ENCODE measurements at places on chromosomes 1 and 21.

DNA sequence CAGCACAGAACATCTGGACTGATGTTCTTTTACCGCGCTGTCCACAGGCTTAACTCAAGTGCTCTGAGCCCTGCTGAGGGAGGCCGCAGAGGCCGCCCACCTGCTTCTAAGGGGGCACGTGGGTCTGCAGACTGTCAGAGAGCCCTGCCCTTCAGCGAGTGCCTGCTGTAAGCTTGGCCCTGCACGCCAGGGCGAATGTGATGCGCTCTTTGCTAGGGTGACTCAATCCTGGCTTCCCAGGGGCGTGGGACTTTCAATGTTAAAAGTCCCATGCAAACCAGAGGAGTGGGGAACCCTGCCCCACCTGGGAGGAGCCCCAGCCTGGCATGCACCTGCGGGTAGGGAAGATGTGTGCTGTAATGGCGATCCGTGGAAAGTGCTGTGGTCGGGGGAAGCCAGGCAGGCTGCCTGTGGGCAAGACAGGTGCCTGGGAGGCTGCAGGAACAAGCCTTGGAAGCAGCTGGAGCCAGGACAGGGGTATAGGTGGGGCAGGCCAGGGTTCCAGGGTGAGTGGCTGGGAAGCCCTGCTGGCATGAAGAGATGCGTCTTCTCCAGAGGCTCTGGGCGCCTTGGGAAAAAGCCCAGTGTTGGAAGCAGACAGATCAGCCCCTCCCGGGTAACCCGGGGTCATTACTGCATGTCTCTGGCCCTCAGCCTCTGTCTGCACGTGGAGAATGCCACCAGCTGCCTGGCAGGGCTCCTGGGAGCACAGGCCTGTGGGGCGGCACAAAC is 594 bp upstream of the PANK4 start:
- no peak for DNase-seq

- no peak for DNase-seq
Measured at GRCh38 chr1:214740471-214740870, 137.5 kb downstream of the CENPF start.

DNA sequence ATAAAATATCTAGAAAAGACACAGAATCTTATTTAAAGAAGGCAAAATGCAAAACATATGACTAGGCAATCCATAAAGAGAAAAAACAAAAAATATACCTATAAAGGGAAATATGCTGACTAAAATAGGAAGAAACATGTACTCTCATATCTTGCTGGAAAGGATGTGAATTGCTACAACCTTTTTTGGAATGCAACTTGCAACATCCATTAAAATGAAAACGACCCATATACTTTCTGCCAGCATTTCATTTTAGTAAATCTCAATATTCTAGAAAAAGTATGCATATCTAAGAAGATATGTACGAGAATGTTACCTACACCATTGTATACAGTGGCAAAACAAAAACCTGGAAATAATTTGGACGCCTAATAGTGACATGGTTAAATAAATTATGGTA is 56.6 kb downstream of the EDEM3 start:
- no peak for DNase-seq

DNA sequence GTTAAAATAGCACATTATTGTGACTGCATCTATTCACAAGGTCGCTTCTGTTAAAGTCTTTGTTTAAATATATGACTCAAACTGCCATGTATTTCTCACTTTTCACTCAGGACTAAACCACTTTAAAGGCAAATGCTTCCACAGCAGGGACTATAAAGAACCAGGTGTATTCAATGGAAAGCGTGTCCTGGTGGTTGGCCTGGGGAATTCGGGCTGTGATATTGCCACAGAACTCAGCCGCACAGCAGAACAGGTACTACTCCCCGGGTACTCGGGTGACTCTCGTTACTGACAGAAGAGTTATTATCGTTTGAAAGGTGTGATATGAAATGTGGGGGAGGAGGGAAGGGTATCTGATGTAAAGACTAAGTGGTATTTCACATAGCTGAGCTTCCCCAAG is 17.3 kb downstream of the FMO3 start:
- DNase-seq = no peak

- no peak for DNase-seq
Measured at GRCh38 chr1:9711466-9712020, 60.0 kb downstream of the PIK3CD start.

DNA sequence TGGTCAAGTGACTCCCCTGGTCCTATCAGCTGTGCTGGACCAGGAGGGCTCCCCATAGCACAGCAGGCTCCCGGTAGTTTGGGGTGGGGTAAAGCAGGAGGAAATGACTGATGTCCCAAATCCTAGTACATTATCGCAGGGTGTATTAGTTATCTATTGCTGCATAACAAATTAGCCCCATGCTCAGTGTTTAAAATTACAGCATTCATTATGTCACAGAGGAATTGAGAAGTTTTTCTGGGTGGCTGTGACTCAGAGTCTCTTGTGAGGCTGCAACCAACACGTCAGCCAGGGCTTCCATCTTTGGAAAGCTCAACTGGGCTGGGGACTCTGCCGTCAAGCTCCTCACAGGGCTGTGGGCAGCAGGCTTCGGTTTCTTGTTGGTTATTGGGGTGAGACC is 34.3 kb upstream of the LAPTM5 start:
- DNase-seq = no peak

GRCh38 chr1:204502241-204502640 is 7.6 kb upstream of the PIK3C2B start:
- no peak for DNase-seq

Data from SW 1271 (cell line).